ENCODE measurements at places on chromosomes 12 and 14. TPM values are rescaled to one million over a fixed set of nuclear protein-coding genes. Genes with fewer than 3 reads are reported as not detected.

GRCh38 chr14:23125011-23125410 lies 6.0 kb upstream of the CEBPE start:
- peaks cover 3% of the 10 kb centered on the region for H3K27me3 ChIP-seq
- H3K4me1 ChIP-seq: peaks cover 14% of the 10 kb centered on the region
- no peak overlapping the region for H3K4me3 ChIP-seq
- no peak overlapping the region for H3K27ac ChIP-seq
- no peak for DNase-seq
- H3K36me3 ChIP-seq: no peaks in the 10 kb centered on the region

GRCh38 chr12:58750484-58750883 lies 169.8 kb downstream of the LRIG3 start:
- H3K4me1 ChIP-seq: no peaks in the 10 kb centered on the region
- no peaks in the 10 kb centered on the region for H3K27me3 ChIP-seq
- no peak overlapping the region for H3K27ac ChIP-seq
- no peak overlapping the region for H3K4me3 ChIP-seq

LUM gene
- 33.9 TPM for total RNA-seq

- no peak overlapping the region for H3K4me3 ChIP-seq
- H3K36me3 ChIP-seq: no peaks in the 10 kb centered on the region
- H3K27me3 ChIP-seq: no peaks in the 10 kb centered on the region
- no peak overlapping the region for H3K27ac ChIP-seq
Observed at GRCh38 chr12:92334552-92334951, 188.9 kb upstream of the BTG1 start.

DNA sequence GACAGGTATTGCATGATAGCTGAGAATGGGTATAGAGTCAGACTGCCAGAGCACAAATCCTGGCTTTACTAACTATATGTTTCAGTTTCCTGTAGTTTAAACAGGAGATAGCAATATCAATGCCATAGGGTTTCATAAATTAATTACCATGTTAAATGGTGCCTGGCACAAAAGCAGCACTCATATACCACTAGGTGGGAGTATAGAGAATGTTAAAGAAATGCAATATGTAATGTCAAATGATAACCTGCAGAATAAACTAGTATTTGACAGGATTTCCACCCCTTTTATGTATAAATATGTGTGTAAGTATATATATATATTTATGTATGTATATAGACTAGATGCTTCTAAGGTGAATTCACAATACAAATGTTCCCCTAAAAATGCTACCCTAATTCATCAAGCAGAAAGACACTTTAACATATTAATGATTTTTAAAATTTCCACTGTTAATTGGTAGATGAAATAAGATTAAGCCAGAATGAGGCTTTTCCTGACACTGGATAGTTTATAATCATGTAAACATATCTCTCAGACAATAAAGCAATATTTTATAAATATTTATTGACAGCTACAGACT lies 8.6 kb downstream of the WDR89 start:
- no peak overlapping the region for H3K27ac ChIP-seq
- peaks cover 28% of the 10 kb centered on the region for H3K36me3 ChIP-seq
- no peak for DNase-seq
- H3K4me3 ChIP-seq: no peak overlapping the region
- H3K4me1 ChIP-seq: peaks cover 4% of the 10 kb centered on the region

GRCh38 chr12:38392554-38393144 lies 76.1 kb downstream of the ALG10B start:
- no peaks in the 10 kb centered on the region for H3K4me1 ChIP-seq
- H3K27ac ChIP-seq: no peak overlapping the region
- no peak for DNase-seq
- peaks cover 3% of the 10 kb centered on the region for H3K36me3 ChIP-seq
- H3K4me3 ChIP-seq: no peak overlapping the region
- H3K27me3 ChIP-seq: no peaks in the 10 kb centered on the region

- H3K27ac ChIP-seq: no peak overlapping the region
- DNase-seq: no peak
- peaks cover 17% of the 10 kb centered on the region for H3K4me1 ChIP-seq
- no peak overlapping the region for H3K4me3 ChIP-seq
- H3K27me3 ChIP-seq: no peaks in the 10 kb centered on the region
- peaks cover 26% of the 10 kb centered on the region for H3K36me3 ChIP-seq
Observed at GRCh38 chr12:31310488-31310887, 15.5 kb downstream of the SINHCAF start.
